ENCODE measurements at places on chromosomes 16 and 17.

- peak; percentile 85 for DNase-seq
These were observed 2.4 kb upstream of the ENPP7 start for GRCh38 chr17:79728169-79728907.

DNA sequence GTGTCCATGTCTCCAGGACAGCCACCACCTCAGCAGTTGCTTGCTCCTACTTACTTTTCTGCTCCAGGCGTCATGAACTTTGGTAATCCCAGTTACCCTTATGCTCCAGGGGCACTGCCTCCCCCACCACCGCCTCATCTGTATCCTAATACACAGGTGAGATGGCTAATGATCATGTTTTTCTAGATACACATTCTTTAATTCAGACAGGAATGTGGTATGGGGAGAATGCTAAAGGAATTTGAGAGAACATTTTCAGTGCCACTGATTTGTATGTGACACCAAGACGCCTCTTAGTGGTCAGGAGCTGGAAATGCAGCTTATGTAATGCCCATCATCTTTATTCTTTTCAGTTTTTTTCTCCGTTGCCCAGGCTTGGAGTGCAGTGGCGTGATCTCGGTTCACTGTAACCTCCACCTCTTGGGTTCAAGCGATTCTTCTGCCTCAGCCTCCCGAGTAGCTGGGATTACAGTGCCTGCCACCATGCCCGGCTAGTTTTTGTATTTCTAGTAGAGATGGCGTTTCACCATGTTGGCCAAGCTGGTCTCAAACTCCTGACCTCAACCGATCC, 8.9 kb upstream of the RAPGEFL1 start:
- no peak for DNase-seq

GRCh38 chr17:50076591-50077235, 18.4 kb upstream of the PDK2 start:
- no peak for DNase-seq

DNA sequence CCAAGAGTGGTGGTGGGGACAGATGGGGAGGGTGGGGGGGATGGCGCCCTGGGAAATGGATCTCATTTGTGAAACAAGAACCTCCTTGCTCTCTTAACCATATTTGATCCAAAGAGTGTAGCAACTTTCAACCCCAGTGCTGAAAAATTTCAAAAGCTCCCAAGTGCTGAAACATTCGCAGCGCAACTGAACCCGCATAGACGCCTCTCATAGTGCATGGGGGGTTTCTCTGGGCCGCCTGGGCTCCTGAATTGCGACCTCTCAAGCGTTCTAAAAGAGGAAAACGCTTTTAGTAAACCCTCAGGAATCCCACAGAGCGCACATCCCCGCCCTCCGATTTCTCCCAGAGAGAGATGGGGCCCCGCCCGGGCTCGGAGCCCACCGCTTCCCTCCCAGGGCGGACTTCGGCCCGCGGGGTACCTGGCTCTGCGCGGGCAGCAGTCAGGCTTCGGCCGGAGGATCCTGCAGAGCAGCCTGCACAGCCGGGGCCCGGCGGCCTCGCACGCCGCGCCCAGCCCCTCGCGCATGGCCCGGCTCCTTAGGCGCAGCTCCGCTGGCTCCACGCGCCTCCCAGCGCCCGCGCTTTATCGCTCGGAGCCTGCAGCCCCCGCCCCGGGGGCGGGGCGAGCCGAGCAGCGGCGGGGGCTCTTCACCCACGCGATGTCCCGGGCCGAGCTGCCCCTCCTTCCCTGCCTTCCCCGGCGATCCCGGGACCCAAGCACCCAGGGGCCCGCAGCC, 7.0 kb downstream of the NOS2 start:
- no peak for DNase-seq

DNA sequence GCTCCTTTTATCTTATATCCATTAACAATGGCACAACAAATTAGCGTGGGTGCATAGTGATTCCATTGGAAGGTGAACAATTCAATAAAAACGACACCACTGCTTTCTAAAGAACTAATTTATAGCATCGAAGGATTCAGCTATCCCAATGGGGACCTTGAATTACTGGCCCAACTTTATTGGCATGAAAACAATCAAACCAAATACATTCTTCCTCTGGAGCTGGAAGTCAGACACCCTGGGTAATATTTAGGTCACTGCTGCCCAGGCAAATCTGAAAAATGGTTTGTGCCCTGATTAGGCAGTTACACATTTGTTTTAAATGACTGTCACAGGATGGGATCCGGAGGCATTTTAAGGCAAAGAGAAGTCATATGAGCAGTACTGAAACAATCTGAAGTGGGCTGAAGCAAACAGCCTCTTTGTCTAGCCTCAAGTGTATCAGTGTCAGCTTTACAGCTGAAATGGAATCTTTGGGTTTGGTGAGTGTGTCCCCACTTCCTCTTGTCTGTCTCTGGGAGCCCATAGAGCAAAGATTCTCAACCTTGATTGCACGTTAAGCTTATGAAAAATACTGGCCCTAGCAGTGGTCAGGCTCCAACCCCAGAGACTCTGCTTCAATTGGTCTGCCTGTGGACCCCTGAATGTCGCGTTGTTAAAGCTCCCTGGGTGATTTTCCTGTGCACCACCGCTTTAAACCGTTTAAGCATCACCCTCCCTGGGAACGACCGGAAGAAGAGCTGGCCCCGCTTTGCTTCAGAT, 30.3 kb downstream of the CDK5R1 start:
- no peak for DNase-seq

GRCh38 chr17:55434721-55435120, 13.1 kb upstream of the MMD start:
- DNase-seq: no peak

GRCh38 chr16:75763204-75763603, 36.9 kb upstream of the CPHXL start:
- no peak for DNase-seq

GRCh38 chr17:39271546-39271945, 45.8 kb upstream of the STAC2 start:
- DNase-seq: no peak

DNA sequence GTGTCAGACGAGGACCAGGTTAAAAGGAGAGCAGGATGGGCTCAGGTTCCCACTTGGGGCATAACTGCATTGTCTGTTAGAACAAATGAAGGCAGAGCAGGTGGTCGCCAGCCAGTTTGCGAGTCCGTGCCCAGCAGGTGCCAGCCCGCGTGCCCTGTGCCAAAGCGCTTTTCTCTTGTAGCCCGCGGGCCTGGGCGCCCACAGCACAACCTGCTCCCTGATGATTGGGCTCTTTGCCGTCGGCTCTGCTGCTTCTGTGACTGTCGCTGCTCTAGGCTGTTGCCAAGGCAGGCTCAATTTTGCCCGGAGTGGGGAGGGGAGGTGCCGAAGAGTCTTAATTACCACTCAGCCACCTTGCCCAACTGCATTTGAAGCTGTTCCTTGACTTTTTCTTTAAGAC, 21.1 kb downstream of the KNOP1 start:
- DNase-seq: no peak

DNA sequence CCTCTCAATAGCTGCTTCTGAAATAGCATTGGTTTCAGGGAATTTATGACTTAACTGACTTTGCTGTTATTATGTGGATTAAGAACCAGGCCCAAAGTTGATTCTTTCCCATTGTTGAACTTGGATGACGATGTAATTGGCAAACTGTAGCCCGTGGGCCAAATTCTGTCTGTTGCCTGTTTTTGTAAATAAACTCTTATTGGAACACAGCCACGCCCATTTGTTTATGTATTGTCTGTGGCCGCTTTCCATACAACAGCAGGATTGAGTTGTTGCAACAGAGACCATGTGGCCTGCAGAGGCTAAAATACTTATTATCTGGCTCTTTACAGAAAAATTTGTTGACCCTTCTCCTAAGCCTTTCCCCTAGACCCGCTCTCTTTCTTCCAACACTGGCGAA, 31.6 kb downstream of the NTN1 start:
- DNase-seq: no peak

- DNase-seq: no peak
These were observed 18.4 kb upstream of the G6PC1 start for GRCh38 chr17:42882166-42882565.

DNA sequence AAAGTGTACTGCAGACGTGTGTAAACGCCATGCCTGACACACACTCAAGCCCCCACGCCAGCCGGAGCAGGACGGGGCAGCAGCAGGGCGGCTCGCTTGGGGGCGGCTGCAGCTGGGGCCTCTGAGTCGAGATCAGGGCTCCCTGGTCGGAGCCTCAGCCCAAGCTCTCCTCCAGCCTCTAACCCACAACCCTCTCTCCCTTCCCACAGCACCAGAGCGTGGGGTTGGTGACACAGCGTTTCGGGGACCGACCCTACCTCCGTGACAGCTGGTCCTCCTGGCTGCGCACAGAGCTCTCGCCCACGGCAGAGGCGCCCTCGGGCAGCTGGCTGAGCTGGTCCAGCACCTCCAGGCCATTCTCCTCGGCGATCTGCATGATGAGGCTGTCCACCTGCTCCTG, 11.2 kb downstream of the CHMP1A start:
- DNase-seq: no peak

- DNase-seq: no peak
These were observed 11.1 kb downstream of the PIMREG start for GRCh38 chr17:6455321-6455705.

DNA sequence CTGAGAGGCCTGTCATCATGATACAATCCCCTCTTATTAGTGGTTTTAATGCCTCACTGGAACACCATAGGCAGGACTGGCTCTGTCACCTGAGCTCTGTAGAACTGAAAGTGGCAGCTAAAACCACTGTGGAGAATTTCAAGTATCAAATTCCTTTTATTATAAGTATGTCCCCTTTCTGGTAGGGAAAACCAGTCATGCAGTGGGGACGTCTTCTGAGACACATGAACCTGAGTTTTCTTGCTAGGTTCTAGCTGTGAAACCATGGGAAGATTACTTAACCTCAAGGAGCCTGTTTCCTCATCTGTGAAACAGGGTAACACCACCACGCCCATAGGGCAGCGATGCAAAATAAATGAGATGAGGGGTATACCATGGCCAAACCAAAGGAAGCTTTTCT, 4.7 kb downstream of the VAC14 start:
- no peak for DNase-seq

DNA sequence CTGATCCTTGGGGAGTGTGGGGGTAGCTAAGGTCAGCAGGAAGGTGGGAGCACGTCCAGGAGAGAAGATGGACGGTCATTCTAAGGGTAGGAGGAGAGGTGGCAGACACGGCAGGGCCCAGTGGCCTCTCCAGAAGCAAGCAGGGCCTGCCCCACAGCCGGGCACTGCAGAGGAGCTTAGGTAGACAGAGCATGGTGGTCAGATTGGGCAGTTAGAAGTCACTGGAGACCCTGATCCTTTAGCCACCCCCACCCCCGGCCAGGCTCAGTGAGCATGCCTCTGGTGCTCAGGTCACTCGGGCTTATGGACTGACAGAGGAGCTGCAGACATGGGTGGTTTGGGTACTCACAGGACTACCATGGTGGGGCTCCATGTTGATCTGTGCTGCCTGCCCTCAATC, 26.3 kb downstream of the NLRP1 start:
- DNase-seq: no peak

DNA sequence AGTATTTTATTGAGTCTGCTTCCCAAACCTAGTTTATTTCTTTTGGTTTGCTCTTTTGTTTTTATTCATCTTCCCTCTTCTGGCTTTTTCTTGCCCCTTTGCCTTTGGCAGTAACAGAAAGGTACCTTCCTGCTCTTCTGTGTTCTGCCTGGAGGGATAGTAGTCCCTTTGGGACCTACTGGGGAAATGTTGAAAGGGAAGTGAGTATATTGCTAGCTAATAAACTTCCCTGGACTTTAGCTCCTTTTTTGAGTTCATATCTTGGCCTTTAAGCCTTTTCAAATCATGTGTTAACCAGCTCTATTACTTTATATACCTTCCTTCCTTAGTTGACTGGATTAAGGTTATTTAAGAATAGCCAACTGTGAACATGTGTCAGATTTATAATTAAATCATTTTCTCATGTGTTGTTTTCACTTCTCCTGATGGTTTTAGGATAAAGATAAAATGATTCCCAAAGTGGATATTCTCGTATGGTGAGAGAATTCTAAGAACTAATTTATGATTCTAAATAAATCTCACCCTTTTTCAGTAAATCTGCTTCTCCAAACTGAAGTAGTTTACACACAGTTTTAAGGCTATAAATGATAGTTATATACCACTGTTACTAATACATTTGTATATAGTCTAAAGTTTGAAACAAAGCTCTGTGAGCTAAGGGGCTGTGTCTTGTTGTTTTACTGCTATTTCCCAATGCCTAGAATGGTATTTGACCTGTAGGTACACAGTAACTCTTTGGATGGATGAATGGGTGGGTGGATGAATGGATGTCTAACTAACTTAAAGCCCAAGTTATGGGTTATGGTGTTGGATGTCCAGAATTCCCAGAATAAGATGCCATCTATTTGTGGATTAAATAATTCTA, 45.7 kb downstream of the OMG start:
- DNase-seq: no peak

DNA sequence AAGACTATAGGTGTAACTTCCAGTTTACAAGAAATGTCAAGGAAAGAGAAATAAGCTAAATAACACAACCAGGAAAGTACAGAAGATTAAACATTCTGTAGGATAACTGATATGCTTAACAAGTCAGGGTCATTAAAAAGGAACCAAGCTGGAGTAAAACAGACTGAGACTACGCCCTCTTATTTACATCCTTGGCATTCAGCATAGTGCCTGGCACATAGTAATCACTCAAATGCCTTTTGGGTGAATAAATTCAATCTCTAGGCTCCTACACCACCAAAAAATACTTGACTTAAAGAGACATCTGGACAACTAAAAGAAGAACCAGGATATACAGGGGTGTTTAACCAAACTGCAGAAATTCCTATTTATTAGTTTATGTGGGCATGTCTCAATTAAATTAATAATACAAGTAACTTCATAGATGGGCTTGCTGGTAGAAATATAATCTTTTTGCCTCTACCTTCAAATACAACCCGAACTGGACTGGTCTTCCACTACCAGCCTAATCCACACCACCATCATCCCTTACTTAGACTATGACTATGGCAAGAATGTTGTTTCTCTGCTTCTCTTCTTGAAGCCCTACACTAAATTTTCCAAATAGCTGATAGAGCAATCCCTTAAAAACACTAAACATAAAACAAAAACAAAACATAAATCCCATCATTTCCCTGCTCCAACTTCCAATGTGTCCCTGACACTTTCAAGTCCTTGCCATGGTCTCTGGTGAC, 47.7 kb upstream of the ULK2 start:
- no peak for DNase-seq

- no peak for DNase-seq
These were observed 2.7 kb upstream of the ZC3H7A start for GRCh38 chr16:11799509-11800381.

GRCh38 chr17:50375858-50376538, 3.0 kb downstream of the EME1 start:
- DNase-seq: no peak

GRCh38 chr17:3888343-3889171, 4.3 kb downstream of the CAMKK1 start:
- DNase-seq: no peak

GRCh38 chr17:69608808-69609472, 194.4 kb downstream of the MAP2K6 start:
- no peak for DNase-seq

- no peak for DNase-seq
These were observed 902 bp downstream of the DLX4 start for GRCh38 chr17:49969795-49970389.

DNA sequence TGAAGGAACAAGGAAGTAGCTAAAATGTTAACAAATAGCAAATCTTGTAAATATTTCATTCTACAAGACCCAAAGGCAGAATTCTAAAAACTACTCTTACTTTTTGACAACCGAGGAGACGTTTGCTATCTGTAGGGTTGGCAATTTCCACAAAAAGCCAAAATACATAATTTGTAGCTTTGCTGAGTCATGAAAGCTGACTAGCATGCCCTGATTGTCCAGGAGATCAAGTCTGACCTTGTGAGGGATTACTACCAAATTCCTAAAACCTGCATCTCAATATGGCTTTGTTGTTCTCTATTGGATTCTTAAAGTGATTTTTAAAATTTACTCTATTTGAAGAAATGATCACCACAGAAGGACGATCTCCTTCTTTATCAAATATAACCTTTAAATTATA, 10.8 kb downstream of the DNAJA2 start:
- DNase-seq: no peak
